Activated CD8-positive, alpha-beta memory T cell treated with anti-CD3 and anti-CD28 coated beads, Interleukin-2, amount 10 ng/mL, durations not matched to agents 7 days and 5 days (primary cell): ENCODE measurements at places on chromosomes 11 and 22. TPM values are rescaled to one million over a fixed set of nuclear protein-coding genes. Genes with fewer than 3 reads are reported as not detected.

GRCh38 chr11:6656936-6657335 lies 1.3 kb upstream of the DCHS1 start:
- H3K4me1 ChIP-seq, result peaks cover 1% of the 10 kb centered on the region
- no peak overlapping the region for H3K27ac ChIP-seq
- no peak for DNase-seq
- no peak overlapping the region for H3K4me3 ChIP-seq

- H3K27me3 ChIP-seq, result no peaks in the 10 kb centered on the region
- H3K36me3 ChIP-seq, result peaks cover 27% of the 10 kb centered on the region
- H3K27ac ChIP-seq, result no peak overlapping the region
Observed at GRCh38 chr22:49779211-49779610, 48.5 kb downstream of the BRD1 start.

The AP5B1 gene
- 25.8 TPM for total RNA-seq

- H3K4me1 ChIP-seq, result no peaks in the 10 kb centered on the region
- no peak for DNase-seq
- no peaks in the 10 kb centered on the region for H3K27me3 ChIP-seq
- no peak overlapping the region for H3K4me3 ChIP-seq
Observed at GRCh38 chr11:131506348-131506747, 135.9 kb downstream of the NTM start.

The STK33 gene
- 1.4 TPM for total RNA-seq

DNA sequence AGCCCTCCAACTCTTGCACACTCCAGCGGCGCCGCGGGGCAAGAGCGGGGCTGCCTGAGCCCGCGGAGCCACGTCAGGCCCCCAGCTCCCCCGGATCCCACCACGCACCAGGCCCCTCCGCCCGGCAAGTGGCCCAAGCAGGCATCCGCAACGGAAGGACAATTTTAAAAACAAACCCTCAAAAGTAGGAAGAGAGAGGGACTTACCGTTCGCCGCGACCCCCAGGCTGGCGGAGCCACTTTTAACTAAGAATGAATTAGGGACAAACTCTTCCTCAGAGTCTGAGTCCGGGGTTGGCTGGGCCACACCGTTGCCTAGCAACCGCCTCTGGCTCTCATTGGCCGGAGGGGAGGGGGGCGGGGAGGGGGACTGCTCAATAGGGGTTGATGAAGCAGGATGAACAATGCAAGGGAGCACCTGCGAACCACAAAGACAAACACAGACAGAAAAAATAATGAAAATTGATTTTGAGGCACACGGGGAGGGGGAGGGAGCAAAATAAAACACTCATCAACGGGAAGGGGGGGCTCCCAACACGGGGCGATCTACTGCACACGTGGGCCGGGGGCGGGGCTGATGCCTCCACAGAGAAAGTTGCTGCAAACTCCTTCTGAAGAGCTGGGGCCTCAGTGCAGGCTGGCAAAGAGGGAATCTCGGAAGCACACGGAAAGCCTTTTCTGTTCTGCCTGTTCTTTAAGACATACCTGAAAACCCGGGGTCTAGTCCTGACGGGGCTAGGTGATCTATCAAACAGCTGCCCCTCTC lies 387.5 kb upstream of the NARS2 start:
- no peaks in the 10 kb centered on the region for H3K4me1 ChIP-seq
- no peak for DNase-seq
- no peaks in the 10 kb centered on the region for H3K36me3 ChIP-seq
- H3K4me3 ChIP-seq, result no peak overlapping the region
- H3K27ac ChIP-seq, result no peak overlapping the region

GRCh38 chr11:12999597-12999996 lies 9.5 kb upstream of the RASSF10 start:
- H3K36me3 ChIP-seq, result no peaks in the 10 kb centered on the region
- no peak overlapping the region for H3K27ac ChIP-seq
- no peak overlapping the region for H3K4me3 ChIP-seq
- no peak for DNase-seq
- H3K27me3 ChIP-seq, result peaks cover 52% of the 10 kb centered on the region

GRCh38 chr11:131579932-131580387 lies 209.5 kb downstream of the NTM start:
- no peaks in the 10 kb centered on the region for H3K4me1 ChIP-seq
- H3K36me3 ChIP-seq, result no peaks in the 10 kb centered on the region
- no peak for DNase-seq
- no peak overlapping the region for H3K4me3 ChIP-seq
- no peaks in the 10 kb centered on the region for H3K27me3 ChIP-seq

The CHRM1 gene
- not detected for total RNA-seq

The POU2AF3 gene
- not detected for total RNA-seq

- H3K36me3 ChIP-seq, result peaks cover 16% of the 10 kb centered on the region
- H3K4me1 ChIP-seq, result peaks cover 33% of the 10 kb centered on the region
- peak overlapping the region; percentile 57 for H3K27ac ChIP-seq
- H3K27me3 ChIP-seq, result no peaks in the 10 kb centered on the region
- no peak for DNase-seq
- no peak overlapping the region for H3K4me3 ChIP-seq
Observed at GRCh38 chr11:75334402-75334891, 17.0 kb downstream of the ARRB1 start.

DNA sequence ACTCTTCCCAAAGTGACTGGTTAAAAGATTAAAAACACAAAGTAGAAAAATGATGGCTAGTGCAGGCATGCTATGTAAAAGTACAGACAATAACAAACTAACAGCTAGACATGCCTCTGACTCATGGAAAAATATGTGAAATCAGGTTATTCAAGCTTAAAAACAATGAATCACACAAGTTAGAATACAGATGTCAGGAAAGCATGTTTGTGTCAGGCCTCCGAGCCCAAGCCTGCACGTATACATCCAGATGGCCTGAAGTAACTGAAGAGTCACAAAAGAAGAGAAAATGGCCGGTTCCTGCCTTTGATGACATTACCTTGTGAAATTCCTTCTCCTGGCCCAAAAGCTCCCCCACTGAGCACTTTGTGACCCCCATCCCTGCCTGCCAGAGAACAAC lies 110.1 kb downstream of the NOX4 start:
- no peak overlapping the region for H3K27ac ChIP-seq
- no peak for DNase-seq
- no peaks in the 10 kb centered on the region for H3K36me3 ChIP-seq
- H3K4me1 ChIP-seq, result no peaks in the 10 kb centered on the region

The UBQLNL gene
- 0.19 TPM for total RNA-seq

DNA sequence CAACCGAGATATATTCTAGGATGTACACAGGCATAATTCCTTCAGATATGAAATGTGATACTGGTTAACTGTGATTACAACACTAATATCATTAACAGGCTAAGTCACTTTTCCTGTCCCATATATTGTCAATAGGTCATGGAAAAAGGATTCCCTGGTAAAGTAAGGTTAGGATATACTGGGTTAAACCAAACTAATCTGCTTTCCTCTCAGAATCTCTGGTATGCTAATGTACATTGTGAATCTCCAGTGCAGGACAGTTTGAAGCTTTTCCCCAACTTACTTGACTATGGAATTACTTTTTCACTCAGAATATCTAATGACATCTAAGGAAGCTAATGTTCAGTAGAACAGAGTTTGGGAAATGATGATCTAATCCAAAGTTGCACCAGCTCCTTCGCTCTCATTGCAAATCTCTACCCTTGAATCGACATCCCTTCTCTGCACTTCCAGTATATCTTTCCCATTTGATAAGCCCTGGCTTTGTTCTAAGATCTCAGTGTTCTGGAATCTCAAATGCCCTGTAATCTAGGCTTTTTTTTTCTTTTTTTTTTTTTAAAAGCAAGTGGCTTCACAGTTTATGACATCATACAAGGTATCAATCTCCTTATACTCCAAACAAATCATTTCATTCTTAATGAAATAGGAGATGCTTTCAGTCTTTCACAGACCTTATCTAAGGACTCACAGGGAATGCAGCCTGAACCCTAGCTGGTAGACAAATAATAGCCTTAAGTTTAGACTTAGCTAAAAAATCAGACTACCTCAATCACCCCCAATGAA lies 43.8 kb downstream of the COPB1 start:
- H3K36me3 ChIP-seq, result peaks cover 37% of the 10 kb centered on the region
- H3K27me3 ChIP-seq, result no peaks in the 10 kb centered on the region
- H3K4me1 ChIP-seq, result peaks cover 5% of the 10 kb centered on the region
- DNase-seq, result no peak
- H3K27ac ChIP-seq, result no peak overlapping the region
- no peak overlapping the region for H3K4me3 ChIP-seq

DNA sequence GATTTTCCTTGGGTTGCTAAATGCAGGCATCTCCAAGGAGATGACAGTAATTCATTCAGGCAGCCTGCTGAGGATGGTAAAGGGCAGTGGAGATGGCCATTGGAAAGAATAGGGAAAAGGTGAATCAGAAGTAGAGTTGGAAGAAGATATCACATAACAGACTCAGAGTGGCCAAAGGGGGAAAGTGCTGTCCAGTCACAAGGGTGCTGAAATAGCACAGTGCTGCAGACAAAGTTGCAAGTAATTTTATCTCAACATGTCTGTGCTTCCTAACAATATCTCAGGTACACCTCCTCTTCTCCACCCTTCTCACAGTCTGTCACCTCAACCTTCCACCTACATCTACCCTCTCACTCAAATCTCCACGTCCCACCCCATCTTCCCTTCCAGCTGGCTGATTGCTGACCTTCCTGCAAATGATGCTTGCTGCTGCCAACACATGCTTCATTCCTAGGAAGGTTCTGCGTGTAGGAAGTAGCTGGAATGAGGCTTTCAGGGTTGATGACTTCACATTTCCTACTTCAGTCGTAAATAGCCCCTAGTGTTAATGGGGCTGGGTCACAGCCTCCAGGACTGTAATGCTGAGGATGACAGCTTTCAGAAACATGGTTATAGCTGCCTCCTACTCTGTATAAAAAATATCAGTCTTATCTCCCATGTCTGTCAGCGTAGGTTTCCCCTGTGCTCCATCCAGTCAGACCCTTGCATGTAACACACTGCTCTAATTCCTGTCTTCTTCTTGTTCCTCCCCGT lies 123.9 kb downstream of the CTNND1 start:
- H3K4me3 ChIP-seq, result no peak overlapping the region
- H3K27me3 ChIP-seq, result no peaks in the 10 kb centered on the region
- peaks cover 2% of the 10 kb centered on the region for H3K4me1 ChIP-seq
- no peak for DNase-seq

- no peaks in the 10 kb centered on the region for H3K27me3 ChIP-seq
- peaks cover 38% of the 10 kb centered on the region for H3K36me3 ChIP-seq
- peak; percentile 95 for DNase-seq
- peaks cover 40% of the 10 kb centered on the region for H3K4me1 ChIP-seq
Observed at GRCh38 chr11:118202599-118203422, 22.0 kb downstream of the JAML start.

The MMP11 gene
- 0.91 TPM for total RNA-seq

GRCh38 chr11:12811861-12812260 lies 137.6 kb downstream of the TEAD1 start:
- H3K4me3 ChIP-seq, result no peak overlapping the region
- peak; percentile 66 for DNase-seq
- peaks cover 38% of the 10 kb centered on the region for H3K27me3 ChIP-seq
- H3K4me1 ChIP-seq, result peaks cover 55% of the 10 kb centered on the region

GRCh38 chr11:62830904-62831519 lies 839 bp downstream of the STX5 start:
- H3K27me3 ChIP-seq, result no peaks in the 10 kb centered on the region
- peaks cover 23% of the 10 kb centered on the region for H3K36me3 ChIP-seq
- DNase-seq, result no peak
- peak overlapping the region; percentile 98 for H3K27ac ChIP-seq

DNA sequence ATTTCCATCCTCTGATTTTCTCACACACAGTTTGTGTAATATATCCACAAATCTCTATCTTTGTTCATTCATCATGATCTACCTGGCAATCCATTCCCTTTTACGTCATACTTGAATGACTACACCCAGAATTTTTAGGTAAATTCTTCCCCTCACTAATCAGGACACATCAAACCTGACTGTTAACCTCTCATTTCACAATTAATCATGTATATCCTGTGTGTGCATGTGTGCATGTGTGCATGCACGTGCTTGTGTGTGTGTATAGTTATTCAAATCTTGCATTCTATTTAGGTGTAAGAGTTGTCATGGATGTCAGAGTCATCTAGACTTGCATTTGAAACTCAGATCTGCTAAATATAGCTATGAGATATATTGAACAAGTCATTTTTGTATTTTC lies 130.4 kb downstream of the KIF18A start:
- no peak overlapping the region for H3K27ac ChIP-seq
- H3K4me1 ChIP-seq, result no peaks in the 10 kb centered on the region
- no peaks in the 10 kb centered on the region for H3K36me3 ChIP-seq
- no peak for DNase-seq

DNA sequence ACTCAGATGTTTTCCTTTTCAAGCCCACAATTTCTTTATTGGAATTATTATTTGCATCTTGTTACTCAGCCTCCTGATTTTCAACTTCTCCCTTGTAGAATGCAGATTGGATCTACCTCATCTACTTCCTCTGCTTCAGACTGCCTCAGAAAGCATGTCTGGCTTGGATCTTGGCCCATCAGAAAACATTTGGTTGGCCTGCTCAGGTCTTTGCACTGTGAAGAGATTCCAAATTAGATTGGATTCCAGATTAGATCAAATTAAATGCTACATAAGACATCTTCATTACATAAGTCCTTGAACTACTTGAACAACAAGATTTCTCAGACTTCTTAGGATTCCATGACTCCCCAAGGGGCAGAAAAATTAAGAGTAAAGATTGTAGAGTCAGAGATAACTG lies 358.0 kb downstream of the DLG2 start:
- no peak for DNase-seq
- no peaks in the 10 kb centered on the region for H3K36me3 ChIP-seq
- H3K27ac ChIP-seq, result no peak overlapping the region
- no peaks in the 10 kb centered on the region for H3K27me3 ChIP-seq
- no peaks in the 10 kb centered on the region for H3K4me1 ChIP-seq

The SLC25A45 gene
- total RNA-seq, result 19.4 TPM

The TRIM48 gene
- total RNA-seq, result not detected

GRCh38 chr11:30282289-30282631 lies 40.6 kb upstream of the ARL14EP start:
- no peaks in the 10 kb centered on the region for H3K36me3 ChIP-seq
- H3K4me3 ChIP-seq, result no peak overlapping the region
- peaks cover 20% of the 10 kb centered on the region for H3K4me1 ChIP-seq
- H3K27ac ChIP-seq, result peak overlapping the region; percentile 38

GRCh38 chr22:44913198-44913983 lies 96.4 kb downstream of the PHF21B start:
- H3K4me3 ChIP-seq, result no peak overlapping the region
- no peak for DNase-seq
- no peaks in the 10 kb centered on the region for H3K27me3 ChIP-seq
- no peaks in the 10 kb centered on the region for H3K36me3 ChIP-seq
- no peak overlapping the region for H3K27ac ChIP-seq

The FAM180B gene
- not detected for total RNA-seq

DNA sequence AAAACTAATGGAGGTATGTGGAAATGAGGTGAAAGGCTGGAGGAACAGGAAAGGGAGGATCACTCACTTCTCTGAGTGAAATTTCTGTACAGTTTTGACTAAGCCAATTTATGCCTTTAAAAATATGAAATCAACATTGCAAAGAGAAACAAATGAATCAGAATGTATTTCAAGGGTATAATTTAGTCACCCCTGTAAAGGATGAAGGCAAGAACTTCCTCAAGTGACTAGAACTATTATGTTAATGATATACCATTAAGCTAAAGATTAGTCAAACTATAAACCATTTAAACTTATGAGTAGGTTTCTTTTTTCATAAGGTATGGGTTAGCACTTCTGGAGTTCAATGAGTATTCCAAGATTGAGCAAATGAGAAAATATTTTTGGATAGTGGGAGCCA lies 184.5 kb upstream of the CHORDC1 start:
- H3K4me3 ChIP-seq, result no peak overlapping the region
- no peaks in the 10 kb centered on the region for H3K4me1 ChIP-seq
- H3K27me3 ChIP-seq, result no peaks in the 10 kb centered on the region
- no peak overlapping the region for H3K27ac ChIP-seq
- DNase-seq, result no peak

GRCh38 chr22:19287889-19288288 lies 3.6 kb downstream of the CLTCL1 start:
- H3K4me1 ChIP-seq, result peaks cover 25% of the 10 kb centered on the region
- H3K27me3 ChIP-seq, result peaks cover 48% of the 10 kb centered on the region
- no peak for DNase-seq
- no peak overlapping the region for H3K27ac ChIP-seq
